ENCODE measurements at places on chromosomes 1 and 21.
A peak's percentile ranks its signal among the peaks of the same experiment; 100 is the strongest.

- DNase-seq, result no peak
Measured at GRCh38 chr1:201004732-201005131, 18.8 kb downstream of the KIF21B start.

GRCh38 chr21:46639489-46640386 lies 4.3 kb downstream of the PRMT2 start:
- DNase-seq, result no peak

GRCh38 chr1:187928288-187928687 lies 1099.5 kb downstream of the PLA2G4A start:
- no peak for DNase-seq

DNA sequence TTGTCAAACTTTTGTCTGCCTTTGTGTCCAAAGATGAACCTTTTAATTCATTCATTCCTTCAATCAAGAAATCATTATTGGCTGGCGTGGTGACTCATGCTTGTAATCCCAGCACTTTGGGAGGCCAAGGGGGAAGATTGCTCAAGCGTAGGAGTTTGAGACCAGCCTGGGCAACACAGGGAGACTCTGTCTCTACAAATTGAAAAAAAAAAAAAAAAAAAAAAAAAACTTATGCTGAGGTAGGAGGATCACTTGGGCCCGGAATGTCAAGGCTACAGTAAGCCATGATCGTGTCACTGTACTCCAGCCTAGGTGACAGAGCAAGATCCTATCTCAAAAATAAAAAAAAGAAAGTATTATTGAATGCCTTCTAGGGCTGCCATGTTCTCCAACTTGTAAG lies 51.3 kb upstream of the CXADR start:
- no peak for DNase-seq

DNA sequence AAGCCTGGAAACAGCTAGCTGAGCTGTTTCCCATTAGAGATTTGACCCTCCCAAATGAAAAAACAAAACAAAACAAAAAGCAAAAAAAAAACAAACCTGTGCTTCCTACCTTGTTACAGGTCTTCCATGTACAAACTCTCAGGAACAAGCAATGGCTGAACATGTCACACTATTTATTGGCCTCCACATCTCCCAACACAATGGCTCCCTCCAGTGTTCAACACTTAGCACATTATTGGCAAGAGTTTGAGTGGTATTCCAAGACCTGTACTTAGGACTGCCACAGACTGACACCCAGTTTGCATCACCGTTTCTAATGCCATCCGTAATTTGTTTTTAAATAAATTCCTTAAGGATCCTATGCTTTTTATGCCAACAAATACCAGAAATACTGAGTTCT lies 195.0 kb upstream of the OLFM3 start:
- no peak for DNase-seq

DNA sequence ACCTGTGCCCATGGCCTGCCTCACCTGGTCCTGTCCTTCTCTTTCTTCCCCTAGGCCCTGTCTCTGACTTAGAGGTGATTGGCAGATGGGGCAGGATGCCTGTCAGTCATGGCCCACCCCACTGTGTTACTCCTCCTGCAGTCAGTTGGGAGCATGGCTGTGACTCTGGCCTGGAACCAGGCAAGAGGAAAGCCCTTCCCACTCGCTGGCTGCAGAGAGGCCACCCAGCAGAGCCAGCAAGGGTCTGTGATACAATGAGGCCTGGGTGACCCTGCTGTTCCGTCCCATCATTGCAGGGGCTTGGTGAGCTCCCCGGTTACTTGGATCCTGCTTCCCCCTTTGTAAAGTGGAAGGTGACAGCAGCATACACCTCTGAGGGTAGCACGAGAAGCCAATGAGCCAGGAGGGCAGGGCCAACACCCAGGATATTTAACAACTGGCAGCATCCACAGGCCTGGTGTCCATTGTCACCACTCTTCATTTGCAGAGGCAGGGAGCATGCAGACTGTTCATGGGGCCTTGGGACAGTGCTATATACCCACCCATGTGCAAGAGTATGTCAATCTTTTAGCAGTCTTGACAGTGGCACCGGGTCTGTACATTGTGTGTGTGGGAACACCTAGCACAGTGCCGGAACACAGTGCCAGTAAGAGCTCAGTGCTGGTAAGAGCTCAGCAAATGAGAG lies 191.0 kb upstream of the C1orf174 start:
- no peak for DNase-seq

DNA sequence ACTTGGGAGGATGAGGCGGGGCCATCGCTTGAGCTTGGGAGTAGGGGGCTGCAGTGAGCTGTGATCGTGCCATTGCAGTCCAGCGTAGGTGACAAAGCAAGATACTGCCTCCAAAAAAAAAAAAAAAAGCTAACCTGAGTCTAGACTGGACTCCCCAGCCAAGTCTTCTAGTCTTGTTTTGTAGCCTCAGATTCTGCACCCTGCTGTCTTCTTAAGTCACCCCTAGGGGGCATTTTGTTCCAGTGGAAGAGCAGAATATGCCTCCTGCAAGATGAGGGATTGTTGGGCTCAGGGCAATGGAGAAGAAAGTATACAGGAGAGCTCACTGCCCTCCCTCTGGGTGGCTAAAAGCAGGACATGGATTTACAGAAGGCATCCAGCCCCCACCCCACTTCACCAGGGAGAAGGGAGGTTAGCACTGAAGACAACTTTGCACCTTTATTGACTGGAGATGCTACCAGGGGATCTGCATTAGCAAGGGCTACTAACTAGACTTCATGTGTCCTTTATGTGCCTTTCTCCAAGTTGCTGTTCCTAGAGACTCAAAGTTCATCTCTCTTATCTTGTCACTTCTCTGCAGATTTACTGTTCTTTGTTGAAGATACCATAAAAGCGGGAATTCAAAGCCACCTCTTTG lies 15.3 kb upstream of the RNF187 start:
- DNase-seq, result no peak

DNA sequence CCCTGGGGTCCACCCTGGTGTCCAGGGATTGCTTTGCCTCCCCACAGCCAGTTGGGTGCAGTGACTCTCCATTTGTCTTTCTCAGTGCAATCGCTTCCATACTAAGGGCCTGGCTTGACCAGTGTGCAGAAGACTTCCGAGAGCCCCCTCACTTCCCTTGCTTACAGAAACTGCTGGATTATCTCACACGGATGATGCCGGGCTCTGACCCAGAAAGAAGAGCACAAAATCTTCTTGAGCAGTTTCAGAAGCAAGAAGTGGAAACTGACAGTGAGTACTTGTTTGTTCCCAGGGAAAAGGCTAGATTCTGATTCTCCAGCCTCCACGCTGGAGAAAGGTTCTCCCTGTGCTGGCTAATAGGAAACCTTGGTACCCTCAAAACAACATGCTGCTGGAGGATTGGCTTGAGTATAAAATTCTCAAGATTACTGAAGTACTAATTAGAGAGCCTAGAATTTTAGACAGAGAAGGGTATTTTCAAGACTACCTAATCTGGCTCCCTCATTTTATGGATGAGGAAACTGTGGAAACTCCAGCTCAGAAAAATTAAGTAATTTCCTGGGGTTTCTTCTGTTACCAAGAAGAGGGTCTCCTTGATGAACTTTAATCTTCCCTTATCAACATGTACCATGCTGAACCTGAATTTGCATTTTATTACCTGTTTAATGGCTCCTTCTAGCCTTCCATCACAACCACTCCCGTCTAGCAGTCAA lies 75.8 kb downstream of the RGL1 start:
- no peak for DNase-seq

- peak; percentile 71 for DNase-seq
Measured at GRCh38 chr1:34742667-34743270, 12.1 kb upstream of the GJB5 start.

- DNase-seq, result no peak
Measured at GRCh38 chr1:188463919-188464318, 1635.2 kb downstream of the PLA2G4A start.

- DNase-seq, result no peak
Measured at GRCh38 chr1:201396861-201397464, 2.2 kb downstream of the LAD1 start.
